ENCODE measurements at places on chromosomes 7 and 10.
A peak's percentile ranks its signal among the peaks of the same experiment; 100 is the strongest.

DNA sequence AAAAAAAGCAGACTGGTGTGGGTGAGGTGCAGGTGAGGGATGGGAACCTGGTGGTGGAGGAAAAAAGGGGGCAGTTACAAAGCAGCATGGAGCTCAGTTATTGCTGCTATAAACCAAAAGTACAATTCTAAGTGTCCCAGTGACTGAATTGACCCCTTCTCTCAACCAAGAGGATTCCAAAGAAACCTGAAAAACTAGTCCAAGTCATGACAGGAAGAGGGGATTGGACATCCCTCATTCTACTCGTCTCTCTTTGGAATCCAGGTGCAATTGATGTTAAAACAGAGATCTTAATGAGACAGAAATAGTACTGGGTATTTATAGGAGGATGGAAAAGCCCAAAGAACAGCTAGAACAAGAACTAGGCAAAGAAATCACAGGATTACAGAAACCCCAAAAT lies 322.3 kb upstream of the IGFBP3 start:
- no peak for DNase-seq

DNA sequence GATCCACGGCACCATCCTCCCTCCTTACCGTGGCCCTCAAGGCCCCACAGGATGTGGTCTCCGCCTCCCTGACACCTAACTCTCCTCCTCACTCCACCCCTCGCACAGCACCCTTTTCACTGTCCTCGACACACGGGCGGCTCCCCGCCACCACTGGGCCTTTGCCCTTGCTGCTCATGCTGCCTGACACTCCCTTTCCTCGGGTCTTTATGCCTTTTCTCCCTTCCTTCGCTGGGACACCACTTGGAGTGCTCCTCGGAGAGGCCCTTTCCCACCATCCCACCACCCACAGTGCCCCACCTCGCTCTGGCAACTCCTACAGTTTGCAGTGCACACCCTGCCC lies 7.9 kb upstream of the INMT start:
- DNase-seq = no peak

GRCh38 chr10:77513781-77514331 lies 123.8 kb downstream of the KCNMA1 start:
- DNase-seq = peak; percentile 23

GRCh38 chr10:35726846-35727245 lies 84.8 kb upstream of the FZD8 start:
- DNase-seq = no peak

DNA sequence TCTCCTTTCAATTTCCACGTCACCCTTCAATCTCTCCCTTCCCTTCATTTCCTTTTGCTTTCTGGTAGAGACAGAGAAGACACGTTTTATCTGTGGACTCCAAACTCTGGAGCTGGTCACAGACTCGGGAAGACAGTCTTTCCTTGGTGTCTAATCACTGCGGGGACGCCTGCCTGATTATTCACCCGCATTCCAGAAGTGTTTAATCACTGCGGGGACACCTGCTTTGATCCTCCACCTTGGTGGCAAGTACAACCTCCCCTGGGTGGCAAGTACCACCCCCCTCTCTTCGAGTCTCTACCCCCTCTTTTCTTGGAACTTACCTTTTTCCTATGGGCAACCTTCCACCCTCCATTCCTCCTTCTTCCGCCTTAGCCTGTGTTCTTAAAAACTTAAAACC lies 15.3 kb upstream of the LRRC61 start:
- DNase-seq = no peak

DNA sequence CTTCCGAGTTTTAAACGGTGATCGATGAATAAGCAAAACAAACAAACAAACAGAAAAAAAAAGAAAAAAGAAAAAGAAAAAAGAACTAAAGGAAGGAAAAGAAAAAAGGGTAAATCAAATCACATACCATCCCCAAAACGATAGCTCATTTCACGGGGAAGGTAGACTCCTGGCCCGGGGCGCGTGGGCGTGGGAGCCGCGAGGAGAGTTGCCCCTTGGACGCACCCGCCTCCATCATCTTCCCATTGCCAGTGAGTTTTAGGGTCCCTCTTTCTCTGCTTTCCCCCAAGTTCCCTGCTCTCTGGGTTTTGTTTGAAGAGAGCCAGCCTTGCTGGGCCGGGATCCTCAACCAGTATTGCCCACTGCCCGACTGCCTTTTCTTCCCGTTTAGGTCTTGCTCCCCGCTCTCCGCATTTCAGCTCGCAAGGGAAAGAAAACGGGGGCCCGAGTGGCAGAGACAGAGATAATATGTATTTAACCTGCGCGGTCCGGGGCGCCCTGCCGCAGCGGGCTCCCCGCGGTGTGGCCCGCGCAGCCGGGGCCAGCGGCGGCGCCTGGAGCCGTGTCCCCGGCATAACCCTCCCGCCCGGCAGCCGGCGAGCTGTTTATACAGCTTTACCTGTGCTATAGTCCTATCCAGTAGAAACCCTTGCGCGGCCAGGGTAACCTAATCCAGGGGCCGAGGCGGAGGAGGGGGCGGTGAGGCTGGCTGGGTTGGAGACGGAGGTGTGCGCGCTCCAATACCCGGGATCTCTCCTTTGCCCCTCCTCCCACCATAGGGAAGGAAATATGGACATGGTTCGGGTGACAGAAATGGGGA lies 5.2 kb upstream of the GATA3 start:
- no peak for DNase-seq

DNA sequence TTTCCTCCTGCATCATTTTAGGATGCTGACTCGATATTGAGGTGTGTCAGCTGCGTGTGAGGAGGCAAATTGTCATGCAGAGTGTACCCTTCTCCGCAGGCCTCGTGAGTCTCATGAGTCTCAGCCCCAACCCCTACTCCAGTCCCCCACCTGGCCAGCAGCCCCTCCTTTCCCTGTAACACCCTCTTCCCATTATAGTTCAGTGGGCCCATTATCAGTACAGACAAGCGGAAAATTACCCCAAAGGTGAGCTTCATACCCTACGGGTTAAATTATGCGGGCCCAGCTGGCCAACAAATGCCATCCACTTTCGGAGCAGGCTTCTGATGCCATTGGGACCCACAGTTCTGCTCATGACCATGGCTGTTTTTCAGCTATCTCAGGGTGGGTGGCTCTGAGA lies 25.2 kb downstream of the SFTPD start:
- DNase-seq = no peak

GRCh38 chr7:24572393-24572996 lies 757 bp upstream of the PALS2 start:
- DNase-seq = no peak

- DNase-seq = no peak
Measured at GRCh38 chr10:6005856-6006395, 28.6 kb upstream of the IL15RA start.

GRCh38 chr10:22997096-22997495 lies 69.2 kb downstream of the ARMC3 start:
- peak; percentile 39 for DNase-seq

- DNase-seq = no peak
Measured at GRCh38 chr7:20364571-20365196, 34.0 kb downstream of the ITGB8 start.

DNA sequence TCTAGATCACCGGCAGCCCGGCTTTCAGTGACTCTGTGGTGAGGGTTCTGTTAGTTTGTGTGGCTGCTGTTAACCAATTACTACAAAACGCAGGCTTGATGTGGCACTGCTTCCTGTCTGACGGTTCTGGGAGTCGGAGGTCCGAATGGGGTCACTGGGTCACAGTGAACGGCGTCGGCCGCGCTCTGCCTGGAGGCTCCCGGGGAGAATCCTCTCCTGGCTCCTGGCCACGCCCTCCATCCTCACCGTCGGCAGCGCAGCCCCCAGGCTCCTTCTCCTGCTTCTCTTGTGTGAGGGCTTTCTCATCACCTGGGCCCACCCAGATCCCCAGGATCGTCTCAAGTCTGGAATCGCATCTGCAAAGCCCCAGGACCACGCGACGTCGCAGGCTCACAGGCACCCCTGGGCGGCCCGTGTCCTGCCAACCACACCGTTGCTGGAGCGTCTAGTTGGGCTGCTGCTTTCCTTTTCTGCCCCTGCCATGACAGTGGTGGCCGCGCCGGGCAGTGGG lies 31.8 kb upstream of the NKX6-2 start:
- DNase-seq = no peak

- no peak for DNase-seq
Measured at GRCh38 chr7:45180084-45180986, 22.7 kb downstream of the RAMP3 start.

DNA sequence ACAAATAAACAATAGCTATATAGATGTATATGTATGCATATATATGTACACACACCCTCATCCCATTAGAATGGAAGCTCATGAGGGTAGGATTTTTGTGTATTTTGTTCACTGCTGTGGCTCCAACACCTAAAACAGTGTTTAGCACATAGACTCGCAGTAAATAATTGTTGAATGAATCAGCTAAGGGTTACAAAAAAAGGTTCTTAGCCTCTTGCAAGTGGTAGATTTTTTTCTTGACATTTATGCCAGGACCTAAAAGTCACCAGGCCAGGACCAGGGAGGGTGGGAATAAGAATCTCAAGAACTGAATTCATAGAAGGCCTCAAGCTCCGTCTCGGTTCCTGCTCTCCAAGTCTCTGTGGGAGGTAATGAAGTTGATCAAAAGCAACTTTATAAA lies 82.5 kb upstream of the CAPZA2 start:
- DNase-seq = no peak

- no peak for DNase-seq
Measured at GRCh38 chr10:132153616-132154217, 33.0 kb upstream of the DPYSL4 start.

GRCh38 chr10:129742742-129743550 lies 221.1 kb downstream of the EBF3 start:
- DNase-seq = no peak

GRCh38 chr7:36186359-36187121 lies 33.5 kb downstream of the EEPD1 start:
- DNase-seq = no peak

DNA sequence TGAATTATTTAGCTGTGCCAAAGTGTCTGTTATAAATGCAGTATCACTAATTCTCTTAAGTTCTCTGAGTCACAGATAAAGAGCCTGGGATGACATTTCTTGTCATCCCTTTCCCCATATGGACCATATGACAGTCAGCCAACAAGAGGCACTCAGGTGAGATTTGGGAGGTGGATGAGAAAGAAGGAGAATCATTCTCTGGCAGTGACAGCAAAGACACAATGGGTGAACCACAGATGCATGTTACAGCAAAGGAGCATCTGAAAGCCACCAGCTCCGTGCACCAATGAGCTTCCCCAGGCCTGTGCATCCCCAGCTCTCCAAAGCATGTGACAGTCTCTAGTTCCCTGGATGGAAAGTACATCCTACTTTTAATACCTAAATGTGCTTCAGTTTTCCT lies 10.8 kb downstream of the GIMAP6 start:
- DNase-seq = no peak

GRCh38 chr7:157975401-157976372 lies 611.9 kb downstream of the PTPRN2 start:
- no peak for DNase-seq

DNA sequence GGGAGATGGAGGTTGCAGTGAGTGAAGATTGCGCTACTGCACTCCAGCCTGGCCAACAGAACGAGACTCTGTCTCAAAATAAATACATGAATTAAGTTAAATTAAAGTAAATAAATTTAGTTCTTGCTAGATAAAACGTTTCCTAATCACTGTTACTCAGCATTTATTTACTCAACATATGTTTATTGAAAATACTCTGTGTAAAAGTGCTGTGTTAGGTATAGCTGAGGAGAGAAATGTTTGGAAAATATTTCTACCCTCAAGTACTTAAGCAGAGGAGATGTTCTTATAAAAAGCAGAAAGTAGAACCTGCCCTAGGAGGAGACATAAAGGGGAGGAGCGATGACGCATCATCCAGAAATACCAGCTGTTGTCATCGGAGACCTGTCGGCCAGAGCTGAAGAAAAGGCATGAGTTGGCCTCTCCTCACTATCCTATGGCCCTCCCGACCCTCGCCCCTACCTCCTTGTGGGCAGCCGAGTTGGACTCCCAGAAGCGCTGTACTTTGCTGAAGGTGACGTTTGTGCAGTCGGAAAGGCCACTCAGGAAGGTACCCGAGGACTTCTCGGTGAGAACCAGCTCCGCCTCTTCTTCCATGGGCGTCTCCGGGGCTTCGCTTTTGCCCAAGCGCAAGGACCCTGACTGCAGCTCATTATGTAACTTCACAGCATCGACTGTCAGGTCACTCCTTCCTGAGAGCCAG lies 1.1 kb downstream of the RRP12 start:
- no peak for DNase-seq

DNA sequence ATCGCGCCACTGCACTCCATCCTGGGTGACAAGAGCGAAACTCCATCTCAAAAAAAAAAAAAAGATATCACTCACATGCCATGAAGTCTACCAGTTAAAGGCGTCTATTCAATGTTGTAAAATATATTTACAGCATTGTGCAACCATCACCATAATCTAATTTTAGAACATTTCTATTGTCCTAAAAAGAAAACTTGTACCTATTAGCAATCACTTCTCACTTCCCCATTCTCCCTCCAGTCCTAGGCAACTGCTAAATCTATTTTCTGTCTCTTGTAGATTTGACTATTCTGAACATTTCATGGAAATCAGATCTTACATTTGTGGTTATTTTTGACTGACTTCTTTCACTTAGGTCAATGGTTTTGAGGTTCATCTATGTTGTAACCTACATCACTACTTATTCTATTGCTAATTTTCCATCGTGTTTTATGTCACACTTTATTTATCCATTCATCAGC lies 25.2 kb upstream of the OTUD1 start:
- no peak for DNase-seq

- DNase-seq = no peak
Measured at GRCh38 chr7:48350515-48350914, 179.3 kb downstream of the ABCA13 start.

- peak; percentile 85 for DNase-seq
Measured at GRCh38 chr7:32164341-32164996, 94.3 kb upstream of the PDE1C start.

- no peak for DNase-seq
Measured at GRCh38 chr7:12692479-12693259, 5.2 kb downstream of the ARL4A start.

GRCh38 chr10:117184821-117185220 lies 12.5 kb upstream of the KCNK18 start:
- no peak for DNase-seq

DNA sequence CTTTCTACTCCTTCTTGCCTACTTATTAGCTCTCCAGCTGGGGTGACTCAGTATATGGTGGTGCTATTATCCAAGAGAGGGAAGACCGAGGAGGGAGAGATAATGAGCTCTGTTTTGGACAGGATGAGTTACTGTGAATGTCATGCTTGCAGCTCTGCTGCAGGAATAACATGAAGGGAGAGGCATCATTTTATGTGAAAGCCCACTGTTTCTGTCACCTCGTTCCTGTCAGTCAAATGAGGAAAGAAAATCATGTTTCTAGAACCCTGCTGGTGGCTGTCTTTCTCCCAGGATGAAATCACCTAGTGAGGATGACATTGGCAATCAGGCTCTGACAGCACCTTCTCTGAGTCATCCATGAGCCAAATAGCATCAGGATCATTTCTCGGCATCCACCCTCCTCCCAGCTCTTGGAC lies 1291.6 kb upstream of the AUTS2 start:
- DNase-seq = no peak

DNA sequence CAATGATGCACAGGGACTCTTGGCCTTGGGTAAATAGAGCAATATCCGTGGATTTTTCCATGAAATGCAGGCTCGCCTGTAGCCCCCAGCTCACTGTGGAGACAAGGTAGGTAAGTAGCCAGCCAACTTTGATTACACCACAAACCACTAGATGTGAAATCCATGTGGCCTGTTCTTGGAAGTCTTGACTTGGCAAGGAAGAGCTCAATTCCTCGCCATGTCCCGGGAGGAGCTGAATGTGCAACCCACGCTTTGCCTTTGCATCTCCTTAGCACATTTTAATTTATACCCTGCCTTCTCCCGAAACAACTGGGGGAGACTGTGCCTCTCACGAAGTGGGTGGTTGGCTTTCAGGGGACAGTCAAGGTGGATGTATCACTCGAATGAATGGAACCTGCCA lies 347.7 kb upstream of the MKI67 start:
- DNase-seq = no peak
